ENCODE measurements at places on chromosomes 2 and 18. TPM values are rescaled to one million over a fixed set of nuclear protein-coding genes. Genes with fewer than 3 reads are reported as not detected.
A peak's percentile ranks its signal among the peaks of the same experiment; 100 is the strongest.

DNA sequence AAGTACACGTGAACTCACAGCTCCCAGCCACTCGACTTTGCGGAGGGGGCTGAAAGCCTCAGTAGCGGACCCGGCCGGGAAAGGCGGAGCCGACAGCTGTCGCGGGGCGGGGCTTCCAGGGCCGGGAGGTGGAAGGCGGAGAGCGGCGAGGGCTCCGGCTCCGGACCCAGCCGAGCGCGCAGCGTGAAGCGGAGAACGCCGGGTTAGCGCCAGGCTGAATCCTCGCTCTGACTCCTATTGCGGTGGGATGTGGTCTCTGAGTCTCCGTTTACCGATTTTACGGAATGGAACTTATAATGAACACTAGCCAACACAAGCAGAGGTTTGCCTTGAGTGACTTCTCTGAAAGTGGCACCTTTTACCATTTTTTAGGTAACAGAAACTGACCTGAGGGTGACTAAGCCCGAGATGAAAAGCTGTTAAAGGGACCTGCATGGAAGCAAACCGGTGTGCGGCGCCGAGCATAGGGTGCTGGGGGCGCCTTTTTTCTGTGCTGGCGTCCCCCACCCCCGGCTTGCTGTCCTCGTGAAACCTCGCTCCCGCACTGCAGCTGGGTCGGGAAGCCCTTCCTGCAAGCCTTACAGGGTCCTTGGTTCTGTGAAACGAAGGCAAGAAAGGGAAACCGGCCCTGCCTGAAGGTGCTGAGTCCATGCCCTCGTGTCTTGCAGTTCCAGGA is 72.9 kb downstream of the EN1 start:
- DNase-seq = peak; percentile 59

DNA sequence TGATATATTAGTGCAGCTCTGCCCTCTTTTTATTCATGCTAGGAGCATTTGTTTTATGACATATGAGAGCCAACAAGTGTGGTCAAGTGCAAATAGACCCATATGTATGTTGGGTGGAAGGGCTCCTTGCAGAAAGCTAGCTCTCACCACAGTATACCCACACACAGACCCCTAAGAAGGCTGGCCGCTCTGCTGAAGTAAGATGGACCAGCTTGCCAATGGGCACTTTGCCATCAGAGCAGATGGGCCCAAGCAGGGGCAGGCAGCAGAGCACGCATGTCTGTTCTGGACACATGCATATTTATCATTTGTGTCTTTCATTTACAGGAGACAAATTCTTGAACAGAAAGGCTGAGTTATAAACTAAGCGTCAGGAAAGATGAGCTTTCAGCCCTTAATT is 187.5 kb upstream of the DTNA start:
- no peak for DNase-seq

GRCh38 chr2:38690499-38691420 is 24.8 kb downstream of the GALM start:
- no peak for DNase-seq

DNA sequence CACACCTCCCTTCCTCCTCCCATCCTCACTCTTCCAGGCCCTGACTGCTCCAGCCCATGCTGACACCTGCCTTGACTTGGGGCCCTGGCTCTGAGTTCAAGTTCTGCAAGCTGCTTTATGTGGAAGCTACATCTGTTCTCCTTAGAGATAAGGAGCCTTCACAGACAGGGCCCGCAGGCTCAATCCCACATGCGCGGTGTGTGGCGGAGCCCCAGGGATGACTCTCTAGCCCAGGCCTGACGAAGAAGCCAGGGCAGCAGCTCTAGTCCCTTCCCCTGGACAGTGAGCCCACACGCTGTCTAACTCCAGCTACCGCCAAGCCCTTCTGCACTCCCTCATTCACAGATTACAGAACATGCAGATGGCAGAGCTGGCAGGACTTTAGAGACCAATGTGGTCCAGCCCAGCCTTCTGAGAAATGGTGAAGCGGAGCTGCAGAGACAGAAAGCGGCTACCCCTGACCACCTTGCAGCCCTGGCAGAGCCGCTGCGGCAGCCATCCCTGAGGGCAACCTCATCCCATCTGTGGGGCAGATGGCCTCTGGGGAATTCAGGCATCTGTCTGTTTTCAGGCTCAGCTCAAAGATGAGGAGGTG is 304.3 kb downstream of the CELF4 start:
- peak; percentile 20 for DNase-seq

DNA sequence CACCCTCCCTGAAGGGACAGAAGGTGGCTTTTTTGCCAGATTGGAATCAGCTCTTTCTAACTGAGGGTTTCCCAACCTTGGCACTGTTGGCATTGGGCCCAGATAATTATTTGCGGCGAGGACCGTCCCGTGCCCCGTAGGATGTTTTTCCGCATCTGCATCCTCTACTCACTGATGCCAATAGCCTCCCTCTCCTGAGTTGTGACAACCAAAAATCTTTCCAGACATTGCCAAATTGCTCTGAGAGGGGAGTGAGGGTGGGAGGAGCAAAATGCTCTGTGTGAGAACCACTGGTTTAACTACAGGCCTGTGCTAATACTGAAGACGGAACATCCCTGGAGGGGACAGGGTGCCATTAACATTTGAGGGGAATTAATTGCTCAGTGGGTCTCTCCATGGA is 33.6 kb upstream of the GLI2 start:
- DNase-seq = no peak

DNA sequence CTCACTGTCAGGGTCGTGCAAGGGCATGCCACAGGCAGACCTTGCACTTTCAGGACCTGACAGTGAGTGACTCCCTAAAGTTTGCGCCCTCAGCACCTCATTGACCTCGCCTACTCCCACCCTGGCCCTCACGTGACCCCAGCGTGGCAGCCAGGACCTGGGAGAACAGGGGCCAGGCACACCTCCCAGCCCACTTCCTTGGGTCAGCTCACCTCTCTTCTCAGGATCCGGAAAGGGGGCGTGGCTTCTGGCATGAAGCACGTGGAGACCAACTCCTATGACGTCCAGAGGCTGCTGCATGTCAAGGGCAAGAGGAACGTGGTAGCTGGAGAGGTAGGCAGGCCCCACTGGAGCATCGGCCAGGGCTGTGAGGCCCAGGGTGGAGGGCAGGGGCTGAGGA is 8.8 kb downstream of the VIL1 start:
- DNase-seq = no peak

GRCh38 chr2:188720811-188721605 is 253.2 kb upstream of the COL3A1 start:
- no peak for DNase-seq

Gene SPEG
- total RNA-seq = 103 TPM

Gene SLC9A4
- total RNA-seq = not detected

Gene TMEM37
- 2.8 TPM for total RNA-seq

Gene DOCK10
- 2.2 TPM for total RNA-seq

All from Right ventricle myocardium superior (tissue), 1 donor.